ENCODE measurements at places on chromosomes 11 and 22.

DNA sequence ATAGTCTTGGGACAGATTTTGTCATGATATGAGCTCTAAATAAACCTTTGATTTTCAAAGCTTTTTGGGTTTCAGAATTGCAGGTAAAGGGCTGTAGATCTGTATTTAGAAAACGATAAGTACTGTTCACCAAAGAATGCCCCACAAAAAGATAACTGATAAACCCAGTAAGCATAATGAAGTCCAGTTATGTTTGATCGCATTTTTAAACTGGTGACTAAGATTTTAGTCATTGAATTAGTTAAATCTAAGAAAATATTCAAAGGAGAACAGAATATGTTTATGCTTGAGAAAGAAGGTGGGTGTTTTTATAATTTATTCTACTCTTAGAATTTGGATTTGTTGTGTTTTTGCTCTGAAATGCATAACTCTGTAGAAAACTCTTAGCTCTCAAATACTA is 11.6 kb downstream of the DEPDC7 start:
- no peak for DNase-seq

DNA sequence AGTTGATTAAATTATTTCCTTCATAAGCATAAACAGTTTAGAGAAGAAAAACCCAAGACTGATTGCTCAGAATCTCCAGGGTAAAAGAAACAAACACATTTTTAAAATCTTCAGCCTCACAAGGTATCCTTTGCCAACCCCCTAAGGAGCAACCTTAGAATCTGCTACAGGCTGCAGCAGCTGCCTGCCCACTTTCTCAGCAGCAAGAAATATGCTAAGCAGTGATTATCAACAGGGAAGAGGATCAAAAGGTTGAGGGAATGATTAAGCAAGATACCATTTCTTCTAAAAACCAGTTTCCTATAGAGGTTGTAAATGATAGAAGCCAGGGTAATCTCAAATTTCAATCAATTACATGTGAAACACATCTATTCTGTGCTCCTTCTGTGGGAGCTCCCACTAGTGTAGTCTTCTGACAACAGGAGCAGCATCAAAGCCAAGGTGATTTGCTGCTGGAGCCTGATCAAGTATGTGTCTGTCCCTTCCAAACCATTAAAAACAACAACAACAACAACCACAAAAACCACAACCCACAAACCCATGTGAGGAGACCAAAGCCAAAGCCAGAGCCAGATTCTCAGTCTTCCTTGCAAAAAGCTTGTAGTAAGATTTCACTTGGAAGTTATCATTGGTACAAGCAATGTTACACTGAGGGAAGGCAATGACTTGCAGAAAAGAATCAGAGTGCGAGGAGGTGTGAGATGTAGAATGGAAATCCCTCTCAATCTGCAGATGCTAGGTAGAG is 761.2 kb downstream of the DLG2 start:
- DNase-seq, result no peak

DNA sequence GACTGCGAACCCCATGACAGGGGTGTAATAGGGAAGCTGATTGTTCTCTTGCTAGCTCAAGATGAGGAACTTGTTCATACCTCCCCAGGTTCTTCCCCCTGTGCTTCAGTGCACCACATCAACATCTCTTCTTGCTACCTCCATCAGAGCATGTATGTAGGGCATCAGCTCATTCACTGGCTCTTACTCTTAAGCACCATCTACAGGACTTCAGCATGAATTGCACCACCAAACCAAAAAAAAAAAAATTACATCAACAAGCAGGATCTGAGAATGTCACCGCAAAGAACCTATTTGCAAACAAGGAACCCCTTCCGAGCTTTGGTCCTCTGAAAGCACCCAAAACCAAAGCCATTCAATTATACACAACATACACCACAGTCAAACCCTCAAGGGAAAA is 2226.5 kb upstream of the RAG2 start:
- no peak for DNase-seq

DNA sequence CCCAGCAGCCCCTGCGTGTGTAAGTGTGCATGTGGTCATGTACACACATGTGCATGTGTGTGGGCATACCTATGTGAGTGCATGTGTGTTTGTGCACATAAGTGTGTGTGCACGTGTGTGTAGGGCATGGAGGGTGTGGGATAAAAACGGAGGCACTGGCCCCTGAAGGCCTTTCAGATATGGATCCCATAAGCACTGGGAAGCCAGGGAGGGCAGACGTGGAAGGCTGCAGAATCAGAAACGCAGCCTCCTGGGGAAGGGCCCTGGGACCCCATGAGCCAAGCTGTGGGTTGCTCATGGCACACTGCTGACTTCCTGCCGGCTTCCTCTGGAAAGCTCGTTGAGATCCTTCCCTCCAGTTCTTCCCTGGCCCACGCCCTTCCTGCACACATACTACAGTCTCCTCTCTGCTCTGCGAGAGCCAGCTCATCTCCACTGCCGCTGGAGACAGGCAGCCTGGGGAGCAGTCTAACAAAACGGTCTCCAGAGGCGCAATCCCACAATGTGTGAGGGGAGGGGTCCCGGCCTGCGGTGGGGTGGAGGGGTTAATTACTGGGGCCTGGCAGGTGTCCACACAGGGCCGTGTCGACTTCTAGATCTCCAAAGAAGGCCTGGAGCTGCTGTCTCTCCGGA is 435.2 kb upstream of the B3GAT1 start:
- DNase-seq, result no peak

DNA sequence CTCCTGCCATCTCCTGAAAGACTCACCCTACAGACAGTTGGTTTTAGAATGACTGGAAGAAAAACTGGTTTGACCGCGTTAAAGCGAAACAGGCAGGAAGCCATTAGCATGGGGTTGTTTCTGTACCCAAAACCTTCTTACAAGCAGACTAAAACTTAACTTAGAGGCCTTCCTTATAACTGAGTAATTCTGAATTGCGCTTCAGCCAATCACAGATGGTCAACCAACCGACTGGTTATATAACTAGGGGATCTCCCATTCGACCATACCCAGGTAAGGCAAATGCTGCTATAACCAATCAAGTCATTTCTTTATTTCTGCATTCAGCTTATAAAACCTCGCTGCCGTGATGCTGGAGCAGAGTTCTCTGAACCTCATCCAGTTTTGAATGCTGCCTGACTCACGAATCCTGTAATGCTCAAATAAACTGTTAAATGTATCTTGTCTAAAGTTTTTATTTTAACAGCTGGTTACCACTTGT is 87.8 kb upstream of the DRD2 start:
- DNase-seq, result no peak

DNA sequence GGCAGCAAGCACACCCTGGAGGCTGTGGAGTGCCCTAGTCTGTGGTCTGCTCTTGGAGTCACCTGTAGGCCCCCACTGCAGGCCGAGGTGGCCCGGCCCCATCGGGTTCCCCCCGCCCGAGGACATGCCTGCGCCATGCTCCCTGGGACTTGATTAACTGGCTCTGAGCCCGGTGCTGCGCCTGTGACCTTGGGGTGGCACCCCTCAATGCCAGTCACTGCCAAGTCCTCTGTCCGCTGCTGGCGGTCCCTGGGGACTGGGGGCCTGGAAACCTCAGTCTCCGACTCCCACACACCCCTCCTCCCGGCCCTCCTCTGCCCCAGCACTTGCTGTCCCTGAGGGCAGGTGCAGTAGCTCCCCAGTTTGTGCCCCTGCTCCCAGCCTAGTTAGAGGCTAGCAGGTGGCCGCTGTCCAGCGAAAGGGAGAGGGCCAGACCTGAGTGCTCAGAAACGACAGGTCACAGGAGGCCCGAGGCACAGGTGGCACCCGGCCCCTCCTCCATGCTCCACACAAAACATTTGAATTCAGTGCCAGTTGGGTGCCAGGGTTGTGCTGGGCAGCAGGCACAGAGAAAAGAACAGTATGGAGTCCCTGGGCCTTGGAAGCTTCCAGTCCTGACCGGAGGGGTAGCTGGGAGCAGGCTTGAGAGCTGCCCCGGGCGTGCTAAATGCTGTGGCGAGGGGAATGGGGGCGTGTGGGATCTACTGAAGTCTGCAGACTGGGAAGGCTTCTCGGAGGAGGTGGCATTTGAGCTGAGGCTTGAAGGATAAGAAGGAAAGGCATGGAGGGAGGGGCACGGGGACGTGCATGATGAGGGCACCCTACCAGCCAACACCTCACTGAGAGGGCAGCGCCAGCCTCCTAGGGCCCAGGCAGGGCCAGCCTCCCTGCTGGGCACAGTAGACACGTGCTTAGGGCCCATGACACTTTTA is 16.4 kb upstream of the FLRT1 start:
- no peak for DNase-seq

- DNase-seq, result no peak
These were observed 11.3 kb downstream of the PRAME start for GRCh38 chr22:22547692-22548300.

DNA sequence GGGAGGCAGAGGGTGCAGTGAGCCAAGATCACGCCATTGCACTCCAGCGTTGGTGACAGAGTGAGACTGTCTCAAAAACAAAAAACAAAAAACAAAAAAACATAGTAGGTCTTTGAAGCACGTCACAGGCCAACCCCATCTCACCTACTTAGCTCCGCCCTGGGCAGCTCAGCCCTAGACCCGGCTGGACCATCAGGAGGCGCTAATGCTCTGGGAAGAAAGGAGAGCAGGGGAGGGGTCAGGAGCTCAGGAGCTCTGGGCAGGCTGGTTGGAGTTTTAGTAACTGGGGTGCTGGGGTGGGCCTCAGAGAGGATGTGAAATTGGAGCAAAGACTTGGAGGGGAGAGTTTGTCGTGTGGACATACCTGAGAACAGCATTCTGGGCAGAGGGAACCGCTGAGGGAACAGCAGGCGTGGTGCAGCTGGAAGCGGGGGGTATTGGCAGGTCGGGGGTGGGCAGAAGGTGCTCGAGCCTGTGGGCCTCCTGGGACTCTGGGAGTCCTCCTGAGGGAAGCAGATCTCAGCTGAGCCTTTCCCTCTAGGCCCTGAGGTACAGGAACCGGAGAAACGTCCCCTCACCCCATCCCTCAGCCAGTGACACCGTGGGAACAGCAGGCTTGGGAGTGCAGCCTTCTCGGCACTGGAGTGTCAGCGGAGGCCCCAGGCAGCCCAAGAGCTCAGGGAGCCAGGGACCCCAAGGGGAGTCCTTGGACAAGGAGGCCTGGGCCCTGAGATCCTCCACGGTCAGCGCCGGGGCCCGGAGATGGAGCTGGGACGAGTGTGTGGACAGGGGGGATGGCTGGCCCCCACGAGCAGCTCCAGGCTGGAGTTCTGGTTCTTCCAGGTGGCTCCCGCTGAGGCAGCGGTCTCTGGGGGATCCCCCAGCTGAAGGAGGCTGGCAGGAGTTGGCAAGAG is 2.2 kb upstream of the RPS6KA4 start:
- no peak for DNase-seq

DNA sequence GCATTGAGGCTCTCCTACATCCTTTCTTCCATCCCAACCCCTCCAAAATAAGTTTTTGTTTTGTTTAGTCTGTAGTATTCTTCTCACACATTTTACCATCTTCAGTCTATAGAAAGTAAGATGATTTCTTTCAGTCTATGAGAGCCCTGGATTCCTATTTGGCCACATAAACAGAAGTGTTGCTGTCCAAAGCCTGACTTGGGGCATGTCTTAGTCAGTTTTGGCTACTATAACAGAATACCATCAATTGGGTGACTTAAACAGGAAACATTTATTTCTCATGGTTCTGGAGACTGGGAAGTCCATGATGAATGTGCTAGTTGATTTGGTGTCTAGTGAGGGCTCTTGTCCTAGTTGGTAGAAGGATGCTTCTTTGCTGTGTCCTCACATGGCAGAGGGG is 146.8 kb upstream of the DDI1 start:
- no peak for DNase-seq

DNA sequence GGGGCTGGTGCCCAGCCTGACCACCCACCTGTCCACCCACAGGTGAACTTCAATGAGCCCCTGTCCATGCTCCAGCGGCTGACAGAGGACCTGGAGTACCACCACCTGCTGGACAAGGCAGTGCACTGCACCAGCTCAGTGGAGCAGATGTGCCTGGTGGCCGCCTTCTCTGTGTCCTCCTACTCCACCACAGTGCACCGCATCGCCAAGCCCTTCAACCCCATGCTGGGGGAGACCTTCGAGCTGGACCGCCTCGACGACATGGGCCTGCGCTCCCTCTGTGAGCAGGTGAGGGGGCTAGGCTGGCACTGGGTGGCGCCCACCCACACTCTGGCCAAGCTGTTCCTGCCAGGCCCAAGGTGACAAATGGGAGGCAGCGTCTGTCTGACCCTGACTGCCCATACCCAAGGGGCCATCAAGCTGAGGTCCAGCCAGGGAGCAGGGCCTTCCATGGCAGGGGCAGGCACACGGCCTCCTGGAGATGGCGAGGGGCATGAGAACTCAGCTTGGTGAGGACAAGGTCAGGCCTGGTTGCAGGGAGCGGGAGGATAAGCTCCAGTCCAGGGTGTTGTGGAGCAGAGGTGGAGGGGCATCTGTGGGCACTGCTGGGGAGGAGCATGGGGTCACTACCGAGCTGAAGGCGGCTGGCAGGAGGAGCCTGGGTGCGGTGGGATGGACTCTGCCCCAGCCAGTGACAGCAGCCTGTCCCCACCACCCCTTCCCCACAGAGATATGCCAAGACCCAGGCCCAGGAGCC is 77.7 kb downstream of the MORC2 start:
- no peak for DNase-seq
